ENCODE measurements at places on chromosomes 7 and 10.

GRCh38 chr7:55973747-55974250, 9.4 kb downstream of the NIPSNAP2 start:
- DNase-seq = no peak

DNA sequence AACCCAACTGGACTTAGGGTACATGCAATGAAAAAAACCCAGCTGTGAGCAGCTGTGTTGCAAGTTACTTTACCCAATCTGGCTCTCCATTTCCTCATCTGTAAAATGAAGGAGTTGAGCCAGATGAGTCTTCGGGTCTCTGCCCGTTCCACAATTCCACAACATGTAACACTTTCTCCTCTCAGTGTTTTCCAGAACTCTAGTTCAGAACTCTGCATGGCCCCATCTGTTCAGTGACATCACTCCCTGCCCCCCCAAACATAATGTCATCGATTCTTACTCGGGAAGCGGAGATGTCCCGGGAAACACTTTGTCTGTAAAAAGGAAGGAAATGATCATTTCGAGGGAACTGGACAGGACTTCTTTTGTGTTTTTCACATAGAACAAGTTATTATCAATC, 2.5 kb downstream of the SH3PXD2A start:
- DNase-seq = no peak

GRCh38 chr7:150734254-150734653, 3.0 kb upstream of the GIMAP5 start:
- no peak for DNase-seq

DNA sequence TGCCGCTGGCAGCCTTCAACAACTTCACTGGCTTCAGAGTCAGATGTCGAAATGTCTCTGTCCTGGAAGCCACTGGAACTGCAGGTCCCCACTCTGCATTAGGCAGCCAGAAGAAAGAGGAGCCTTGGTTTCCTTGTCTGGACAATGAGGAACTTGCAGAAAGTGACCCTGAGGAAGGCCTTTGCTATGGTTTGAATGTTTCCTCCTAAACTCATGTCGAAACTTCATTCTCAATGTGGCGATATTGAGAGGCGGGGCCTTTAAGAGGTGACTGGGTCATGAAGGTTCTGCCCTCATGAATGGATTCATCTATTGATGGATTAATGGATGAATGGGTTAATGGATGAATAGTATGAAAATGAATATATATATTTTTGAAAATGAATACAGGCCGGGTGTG, 61.6 kb upstream of the GPR26 start:
- DNase-seq = no peak

DNA sequence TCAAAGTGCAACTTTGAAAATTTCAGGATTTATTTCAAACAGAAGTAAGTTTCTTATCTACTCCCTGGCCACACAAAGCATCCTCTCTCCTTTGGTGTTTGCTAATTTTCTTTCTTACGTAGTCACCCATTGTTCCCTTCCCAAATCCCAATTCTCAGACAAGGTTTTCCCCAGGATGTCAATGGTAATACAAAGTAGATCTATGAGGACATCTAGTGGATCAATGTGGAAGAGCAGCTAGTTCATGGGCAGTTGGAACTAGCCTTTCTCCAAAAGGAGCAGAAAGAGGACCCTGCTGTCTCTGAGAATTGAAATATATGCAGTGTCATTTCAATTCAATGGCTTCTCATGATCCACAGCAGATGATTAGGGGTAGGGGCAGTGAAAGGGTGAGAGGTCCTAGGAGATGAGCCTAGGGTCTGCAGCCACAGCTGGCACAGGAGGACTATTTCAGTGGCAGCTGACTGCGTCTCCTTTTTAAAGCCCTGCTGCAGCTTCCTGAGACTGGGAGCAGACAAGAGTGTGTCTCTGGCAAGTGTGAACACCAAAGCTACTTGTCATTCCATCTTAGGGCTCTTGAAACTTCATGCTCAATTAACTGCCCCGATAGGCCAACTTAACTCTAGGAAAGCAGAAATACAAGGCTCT, 632.6 kb downstream of the KCNMA1 start:
- DNase-seq = no peak

DNA sequence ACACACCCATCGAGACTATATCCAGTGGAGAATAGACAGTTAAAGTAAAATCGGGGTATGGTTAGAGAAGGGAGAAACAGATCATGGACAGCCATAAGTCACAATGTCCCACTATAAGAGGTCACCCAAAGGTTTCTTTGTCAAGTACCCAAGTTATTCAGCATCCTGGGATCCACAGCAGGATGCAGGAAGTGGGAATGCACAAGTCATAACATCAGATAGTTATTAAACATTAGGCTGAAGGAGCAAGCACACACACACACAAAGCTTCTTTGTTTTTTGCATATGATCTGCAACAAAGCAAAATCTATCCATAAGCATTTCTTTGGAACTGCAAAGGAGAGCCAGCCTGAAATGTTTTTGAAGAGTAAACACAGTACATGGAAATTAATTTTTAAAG, 111.6 kb downstream of the NOC3L start:
- no peak for DNase-seq

- DNase-seq = no peak
Observed at GRCh38 chr10:7507887-7508726, 97.3 kb upstream of the SFMBT2 start.

GRCh38 chr7:23216021-23216420, 30.6 kb upstream of the GPNMB start:
- DNase-seq = no peak

GRCh38 chr7:105131033-105131656, 117.1 kb downstream of the KMT2E start:
- no peak for DNase-seq

GRCh38 chr10:60385399-60385738, 4.3 kb downstream of the ANK3 start:
- no peak for DNase-seq

- no peak for DNase-seq
Observed at GRCh38 chr10:103055105-103055504, 137.0 kb downstream of the CNNM2 start.

DNA sequence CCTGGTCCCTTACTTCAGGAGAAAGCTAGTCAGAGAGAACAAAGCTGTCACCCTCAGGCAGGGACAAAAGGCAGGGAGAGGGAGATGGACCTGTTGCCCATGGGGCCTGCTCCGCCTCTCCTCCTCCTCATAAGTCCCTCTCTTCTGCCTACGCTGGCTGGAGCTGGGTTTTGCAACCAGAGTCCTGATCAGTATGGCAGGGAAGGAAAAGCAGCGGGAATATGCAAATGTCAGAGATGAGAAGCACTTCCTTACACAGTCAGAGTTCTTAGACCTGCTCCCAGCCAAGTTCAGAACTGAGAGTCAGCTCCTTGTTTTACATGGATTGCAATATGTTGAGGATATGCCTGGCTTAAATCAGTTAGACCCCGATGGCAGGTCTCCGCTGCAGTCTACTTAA, 231.1 kb downstream of the ADAM12 start:
- DNase-seq = no peak

GRCh38 chr10:100826983-100827818, 81.8 kb downstream of the PAX2 start:
- DNase-seq = no peak

DNA sequence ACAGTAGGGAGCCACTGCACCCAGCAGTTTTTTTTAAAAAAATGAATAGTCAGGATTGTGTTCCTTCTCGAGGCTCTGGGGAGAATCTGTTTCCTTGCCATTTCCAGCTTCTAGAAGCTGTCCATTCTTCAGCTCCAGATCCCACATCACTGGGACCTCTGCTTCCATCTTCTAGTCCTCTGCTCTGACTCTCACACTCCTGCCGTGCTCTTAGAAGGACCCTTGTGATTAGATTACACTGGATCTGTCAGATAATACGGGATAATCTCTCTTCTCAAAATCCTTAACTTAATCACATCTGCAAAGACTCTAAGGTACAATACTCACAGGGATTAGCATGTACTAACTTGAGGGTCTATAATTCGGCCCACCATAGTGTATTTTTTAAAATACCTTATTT, 158.9 kb upstream of the SP4 start:
- no peak for DNase-seq

GRCh38 chr10:46329690-46330016, 42.9 kb downstream of the ANTXRL start:
- no peak for DNase-seq

DNA sequence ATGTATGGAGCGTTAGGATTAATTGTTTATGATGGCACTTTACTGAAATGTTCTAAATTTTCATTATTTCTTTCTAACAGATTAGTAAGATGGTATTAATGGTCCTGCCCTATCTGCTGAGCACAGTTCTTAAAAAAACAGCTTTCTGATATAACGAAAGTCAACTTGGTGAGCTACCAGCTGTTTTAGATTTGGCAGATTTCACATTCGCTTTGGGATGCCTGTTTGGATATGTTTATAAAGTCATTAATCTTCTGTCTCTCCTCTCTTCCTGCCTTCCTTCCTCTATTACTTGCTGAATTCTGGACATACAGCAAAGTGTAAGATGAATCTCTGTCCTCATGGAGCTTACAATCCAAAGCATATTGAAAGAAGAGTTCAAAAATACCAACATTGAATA, 396.8 kb upstream of the LRGUK start:
- DNase-seq = no peak

- DNase-seq = no peak
Observed at GRCh38 chr10:29056729-29057128, 232.1 kb upstream of the LYZL1 start.

GRCh38 chr7:155368894-155369600, 71.4 kb downstream of the INSIG1 start:
- DNase-seq = no peak

- no peak for DNase-seq
Observed at GRCh38 chr7:69162931-69163670, 435.2 kb upstream of the AUTS2 start.

GRCh38 chr10:104199567-104199966, 32.6 kb downstream of the CFAP43 start:
- DNase-seq = no peak

DNA sequence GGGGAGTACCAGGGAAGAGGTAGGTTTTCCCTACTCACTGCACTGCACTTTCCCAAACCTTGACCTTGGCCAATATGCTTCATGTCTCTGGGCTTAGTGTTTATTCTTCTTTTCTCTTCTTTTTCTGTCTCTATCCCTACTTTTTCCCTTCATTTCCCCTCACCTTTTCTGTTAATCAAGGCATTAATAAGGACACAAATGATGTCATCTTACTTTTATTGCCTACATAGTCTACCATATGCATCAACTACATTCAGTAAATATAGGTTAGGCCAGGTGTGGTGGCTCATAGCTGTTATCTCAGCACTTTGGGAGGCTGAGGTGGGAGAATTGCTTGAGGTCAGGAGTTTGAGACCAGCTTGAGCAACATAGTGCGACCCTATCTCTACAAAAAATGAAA, 13.0 kb upstream of the ZNF503 start:
- DNase-seq = no peak

- no peak for DNase-seq
Observed at GRCh38 chr10:95440756-95441546, 120.2 kb downstream of the SORBS1 start.

- no peak for DNase-seq
Observed at GRCh38 chr7:117572856-117573620, 93.2 kb downstream of the CFTR start.

DNA sequence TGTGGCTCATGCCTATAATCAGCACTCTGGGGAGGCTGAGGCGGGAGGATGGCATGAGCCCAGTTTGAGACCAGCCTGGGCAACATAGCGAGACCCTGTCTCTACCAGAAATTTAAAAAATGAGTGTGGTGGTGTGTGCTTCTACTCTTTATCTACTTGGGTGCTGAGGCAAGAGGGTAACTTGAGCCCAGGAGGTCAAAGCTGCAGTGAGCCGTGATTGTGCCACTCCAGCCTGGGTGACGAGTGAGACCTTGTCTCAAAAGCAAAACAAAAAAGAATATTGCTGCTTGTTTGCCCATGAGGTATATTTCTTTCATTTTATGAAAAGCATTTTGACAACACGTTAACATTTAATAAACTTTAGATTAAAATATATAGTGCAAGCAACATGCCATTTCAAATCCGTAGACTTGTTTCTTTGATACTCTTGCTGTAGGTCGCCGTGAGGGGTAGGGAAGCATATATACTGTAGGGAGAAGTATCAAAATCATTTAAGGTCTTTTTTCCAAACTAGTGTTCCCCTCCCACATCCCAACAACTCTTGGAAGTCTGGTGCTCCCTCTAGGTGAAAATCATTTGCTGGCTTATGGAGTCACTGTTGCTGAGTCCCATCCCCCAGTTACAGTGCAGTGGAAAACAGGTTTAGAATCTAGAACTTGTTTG, 4.3 kb upstream of the LSMEM1 start:
- DNase-seq = no peak

DNA sequence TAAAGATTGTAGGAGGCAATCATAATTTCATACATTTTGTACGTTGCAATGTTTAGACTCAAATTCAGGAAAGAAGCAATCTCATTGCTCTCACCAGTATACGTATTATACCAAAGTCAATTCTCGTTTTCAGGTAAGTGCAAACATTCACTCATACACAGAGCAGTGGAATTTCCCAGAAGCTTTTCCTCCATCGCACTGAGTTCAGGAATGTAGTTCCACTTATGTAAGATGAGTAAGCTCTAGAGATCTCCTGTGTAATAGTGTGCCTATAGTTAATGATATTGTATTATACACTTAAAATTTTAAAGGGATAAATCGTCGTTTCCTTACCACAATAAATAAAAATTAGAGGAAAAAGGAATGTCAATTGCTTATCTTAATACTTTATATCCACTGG, 470.8 kb upstream of the KCND2 start:
- no peak for DNase-seq

GRCh38 chr7:83610649-83611304, 38.2 kb downstream of the SEMA3E start:
- no peak for DNase-seq

DNA sequence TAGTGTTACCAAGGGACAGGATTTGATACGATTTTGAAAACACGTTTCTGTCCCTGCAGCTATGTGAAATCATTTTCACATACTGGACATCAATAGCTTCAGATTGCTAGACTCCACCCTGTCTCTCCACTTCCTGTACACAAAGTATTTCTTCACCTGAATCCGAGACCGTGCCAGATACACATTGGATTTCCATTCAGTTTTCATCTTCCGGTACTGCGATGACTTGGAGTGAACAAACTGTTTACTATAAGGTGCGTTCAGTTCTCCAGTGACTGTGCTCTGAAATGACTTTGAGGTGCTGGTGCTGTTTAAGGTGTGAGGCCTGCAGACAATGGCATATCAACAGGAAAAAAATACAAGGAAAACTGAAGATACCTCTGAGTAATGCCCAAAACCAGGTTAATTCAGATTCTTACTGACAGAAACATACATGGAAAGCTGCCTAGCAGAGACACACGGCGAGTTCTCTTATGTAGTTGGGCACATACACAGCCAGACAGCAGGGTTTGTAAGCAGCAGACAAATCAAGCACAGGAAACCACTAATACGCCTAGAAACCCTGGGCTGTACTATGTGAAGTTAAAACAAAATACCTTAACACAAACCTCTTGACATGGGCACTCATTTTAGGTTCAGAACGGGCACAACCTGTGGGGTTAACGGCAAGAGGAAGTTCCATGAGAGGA, 119.2 kb downstream of the GALNT11 start:
- no peak for DNase-seq
